ENCODE measurements at places on chromosomes 16 and 17.

- DNase-seq = no peak
Measured at GRCh38 chr17:45895969-45896785, 1.8 kb downstream of the MAPT start.

GRCh38 chr17:46212634-46213435 lies 19.6 kb upstream of the KANSL1 start:
- peak; percentile 52 for DNase-seq

DNA sequence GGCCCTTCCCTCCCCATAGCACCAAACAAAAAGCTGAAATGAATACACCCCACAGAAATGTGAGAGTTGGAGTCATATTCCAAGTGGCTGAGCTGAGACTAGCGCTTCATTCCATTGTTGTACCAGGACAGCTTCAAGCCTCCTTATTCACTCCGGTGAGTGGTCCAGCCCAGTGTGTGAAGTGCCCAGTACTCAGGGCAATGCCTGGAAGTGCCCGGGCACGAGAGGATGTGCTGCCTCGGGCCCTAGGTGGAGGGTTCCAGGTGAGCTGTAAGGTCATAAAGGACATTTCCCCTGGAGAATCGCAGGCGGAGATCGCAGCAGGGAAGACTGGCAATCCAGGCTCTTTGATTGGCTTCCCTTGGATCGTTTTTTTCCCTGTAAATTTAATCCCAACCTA lies 5.4 kb upstream of the CYLD start:
- DNase-seq = no peak

DNA sequence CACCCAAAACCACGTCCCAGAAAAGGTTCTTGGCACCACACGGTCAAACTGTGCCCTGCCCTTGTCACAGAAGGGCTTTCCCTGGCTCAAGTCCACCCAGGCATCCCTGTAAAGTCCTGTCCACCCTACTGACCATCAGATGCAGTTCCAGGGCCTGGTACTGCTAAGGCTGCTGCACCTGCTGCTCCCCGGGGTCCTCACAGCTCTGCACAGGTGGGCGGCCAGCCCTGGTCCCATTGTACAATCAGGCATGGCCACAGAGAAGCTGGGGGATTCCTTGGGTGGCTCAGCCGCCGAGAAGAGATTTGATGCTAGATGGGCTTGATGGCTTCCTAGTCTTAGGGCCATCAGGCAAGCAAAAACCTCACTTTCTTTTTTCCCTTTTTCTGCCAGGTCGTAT lies 15.3 kb downstream of the ABCA3 start:
- no peak for DNase-seq

DNA sequence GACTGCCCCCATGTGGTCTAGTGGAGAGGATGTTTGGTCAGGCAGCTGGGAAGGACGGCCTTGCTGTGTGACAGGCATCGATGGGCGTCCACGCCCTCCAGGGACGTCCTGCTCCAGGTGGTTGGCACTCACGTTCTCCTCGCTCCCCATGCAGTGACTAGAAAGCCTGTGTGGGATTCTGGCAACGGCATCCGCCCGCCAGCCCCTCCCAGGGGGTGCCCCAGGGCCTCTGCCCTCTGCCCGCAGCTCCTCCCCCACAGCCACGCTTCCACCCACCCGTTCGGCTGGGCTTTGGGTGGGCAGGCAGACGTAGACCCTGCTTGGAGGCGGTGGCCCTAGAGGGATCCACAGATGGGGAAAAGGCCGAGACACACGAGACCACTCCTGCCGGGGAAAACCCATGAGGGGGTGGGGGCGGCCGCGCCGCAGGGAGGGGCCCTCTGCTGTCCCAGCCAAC lies 4.7 kb upstream of the IL17C start:
- DNase-seq = peak; percentile 50

- no peak for DNase-seq
Measured at GRCh38 chr17:7262935-7263800, 890 bp upstream of the CLDN7 start.

DNA sequence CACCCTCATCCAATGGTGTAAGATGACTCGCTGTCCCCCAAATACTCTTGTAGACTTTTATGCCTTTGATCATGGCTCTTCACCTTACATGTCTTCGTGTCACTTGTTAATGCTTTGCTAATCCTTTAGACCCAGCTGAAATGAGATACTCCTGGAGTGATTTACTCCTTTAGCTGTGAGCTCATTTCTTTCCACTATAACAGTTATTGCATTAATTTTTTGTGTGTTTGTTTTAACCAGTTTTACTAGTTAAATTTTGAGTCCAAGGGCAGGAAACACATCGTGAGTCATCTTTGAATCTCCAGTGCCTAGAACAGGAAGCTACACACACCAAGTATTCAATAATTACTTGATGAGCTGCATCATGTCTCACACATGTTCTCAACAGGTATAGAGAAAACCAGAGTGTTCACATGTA lies 6.5 kb upstream of the CTCF start:
- no peak for DNase-seq

DNA sequence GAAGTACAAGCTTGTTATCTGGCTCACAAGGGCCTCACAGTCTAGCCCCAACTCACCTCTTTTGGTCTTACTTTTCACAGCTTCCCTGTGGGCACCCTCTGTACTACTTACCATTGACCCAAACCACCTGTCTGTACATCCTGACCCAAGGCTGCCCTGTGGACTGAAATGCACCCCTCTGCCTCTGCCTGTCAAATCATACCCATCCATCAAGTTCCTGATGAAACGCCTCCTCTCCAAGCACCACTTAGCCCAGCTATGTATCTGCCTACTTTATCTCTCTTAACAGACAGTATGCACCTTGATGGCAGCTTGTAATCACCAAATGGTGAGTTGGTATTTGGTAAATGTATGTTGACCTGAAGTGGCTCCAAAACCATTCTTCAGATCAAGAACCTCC lies 7.5 kb upstream of the MAP3K14 start:
- DNase-seq = no peak

GRCh38 chr17:14095631-14096030 lies 26.3 kb downstream of the COX10 start:
- no peak for DNase-seq

- DNase-seq = no peak
Measured at GRCh38 chr17:46812624-46813318, 5.7 kb downstream of the WNT3 start.

- DNase-seq = no peak
Measured at GRCh38 chr17:53794875-53795274, 27.9 kb upstream of the KIF2B start.

DNA sequence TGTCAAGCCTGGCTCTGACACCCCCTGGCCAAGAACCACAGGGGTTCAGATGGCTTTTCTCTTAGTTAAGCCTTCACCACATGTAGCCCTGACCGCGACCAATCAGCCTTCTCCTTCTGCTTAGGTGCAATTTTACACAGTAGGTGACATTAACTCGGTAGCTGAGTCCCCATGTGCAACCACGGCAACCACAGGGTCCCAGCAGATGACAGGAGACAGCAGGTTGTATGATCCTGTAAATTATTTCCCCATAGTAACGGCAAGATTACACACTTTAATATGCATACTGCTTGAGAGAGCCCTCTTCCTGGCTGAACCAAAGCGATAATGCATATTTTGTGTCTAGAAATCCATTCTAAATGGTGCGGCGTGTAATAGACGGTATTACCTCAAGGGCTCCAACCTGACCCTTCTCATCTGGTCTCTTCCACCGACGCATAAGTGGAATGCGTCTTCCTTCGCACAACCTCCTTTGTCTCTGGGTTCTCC lies 458.7 kb upstream of the ZFHX3 start:
- DNase-seq = no peak

GRCh38 chr17:77361986-77362620 lies 221.3 kb downstream of the SEC14L1 start:
- DNase-seq = no peak

DNA sequence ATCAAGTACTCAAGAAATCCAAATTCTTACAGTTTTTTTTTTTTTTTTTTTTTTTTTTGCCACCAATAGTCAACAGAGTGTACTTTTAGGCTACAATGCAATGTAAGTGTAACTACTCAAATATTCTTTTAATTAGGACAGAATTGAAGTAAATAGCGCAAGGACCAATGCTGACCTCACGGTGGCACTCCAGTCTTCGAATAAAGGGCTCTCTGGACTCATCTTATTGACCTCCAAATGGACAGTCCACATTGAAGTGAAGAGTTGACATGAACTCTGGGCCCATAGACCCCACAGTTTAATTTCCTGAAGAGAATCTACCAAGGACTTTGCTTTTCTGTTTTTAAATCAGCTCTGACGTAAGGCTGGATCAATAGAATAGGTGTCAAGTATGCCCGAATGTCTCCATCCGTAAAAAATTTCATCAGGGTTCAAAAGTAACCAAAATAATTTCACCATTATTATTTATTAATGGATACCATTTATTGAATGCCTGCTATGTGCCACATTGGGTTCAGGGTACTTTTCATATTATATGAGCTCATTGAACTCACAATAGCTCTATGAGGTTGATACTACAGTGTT lies 7.3 kb upstream of the DDX52 start:
- DNase-seq = no peak

GRCh38 chr17:30557916-30558685 lies 80.9 kb downstream of the GOSR1 start:
- no peak for DNase-seq

GRCh38 chr17:18362698-18363100 lies 651 bp downstream of the SHMT1 start:
- DNase-seq = no peak

- DNase-seq = no peak
Measured at GRCh38 chr16:82499302-82499701, 127.5 kb upstream of the CDH13 start.

GRCh38 chr16:51153577-51154031 lies 2.5 kb upstream of the SALL1 start:
- no peak for DNase-seq

DNA sequence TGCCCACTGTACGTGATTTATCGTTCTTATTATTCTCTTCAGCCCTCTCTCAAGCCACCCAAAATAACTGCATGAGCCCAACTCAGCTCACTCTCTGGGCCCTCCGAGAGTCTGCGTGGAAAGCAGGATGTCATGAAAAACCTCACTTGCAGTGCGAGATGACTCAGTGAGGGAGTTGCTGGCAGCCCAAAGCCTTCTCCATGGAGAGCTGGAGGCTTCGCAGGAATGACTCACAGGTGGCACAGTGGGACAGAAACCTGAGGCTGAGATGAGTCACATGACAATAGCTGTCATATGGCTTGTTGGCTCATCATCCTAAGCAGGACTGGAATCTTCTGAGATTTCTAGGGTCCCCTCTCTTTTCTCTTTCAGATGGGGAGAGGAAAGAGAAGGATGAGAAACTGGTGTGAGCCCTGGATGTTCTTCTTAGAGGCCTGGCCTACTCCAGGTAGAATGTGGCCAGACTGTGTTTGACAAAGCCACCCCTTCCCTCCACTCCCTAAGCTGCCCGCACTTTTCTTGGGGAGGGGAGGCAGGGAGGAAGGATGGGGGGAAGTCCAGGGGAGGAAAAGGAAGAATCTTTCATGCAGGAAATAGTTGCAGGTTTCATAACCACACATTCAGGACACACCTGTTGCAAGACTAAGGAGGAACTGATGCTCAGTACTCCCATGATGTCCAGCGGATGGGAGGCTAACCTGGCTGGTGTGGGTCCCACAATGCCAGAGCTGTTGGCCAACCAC lies 160.6 kb upstream of the RPL38 start:
- DNase-seq = no peak

- DNase-seq = peak; percentile 79
Measured at GRCh38 chr16:1414532-1415260, at the start of gene UNKL. TSS of gene UNKL (minus strand) at chr16:1414704. CDS start at chr16:1414691, 13 bp downstream.

- DNase-seq = no peak
Measured at GRCh38 chr17:57010487-57010886, 32.6 kb downstream of the SCPEP1 start.

GRCh38 chr17:62618647-62619416 lies 8.6 kb upstream of the MRC2 start:
- no peak for DNase-seq

DNA sequence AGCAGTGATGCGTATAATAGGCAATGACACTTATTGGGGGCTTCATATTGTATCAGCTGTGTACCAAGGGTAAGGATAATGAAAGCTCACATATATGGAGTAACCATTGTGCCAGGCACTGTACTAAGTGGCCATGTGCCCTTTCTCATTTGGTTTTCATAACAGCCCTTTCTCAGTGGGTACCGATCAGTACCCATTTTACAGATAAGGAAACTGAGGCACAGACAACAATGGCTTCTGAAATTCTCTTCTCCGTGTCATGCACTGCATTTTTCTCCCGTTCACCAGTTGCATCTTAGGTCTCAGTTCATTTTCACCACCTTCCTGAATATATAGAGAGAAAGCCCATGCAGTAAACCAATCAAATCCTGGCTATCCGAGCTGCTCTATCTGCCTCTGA lies 216.7 kb upstream of the RBFOX1 start:
- no peak for DNase-seq

GRCh38 chr17:52148969-52149351 lies 9.6 kb downstream of the CA10 start:
- no peak for DNase-seq

GRCh38 chr17:71067669-71068407 lies 898.5 kb downstream of the KCNJ2 start:
- DNase-seq = no peak

DNA sequence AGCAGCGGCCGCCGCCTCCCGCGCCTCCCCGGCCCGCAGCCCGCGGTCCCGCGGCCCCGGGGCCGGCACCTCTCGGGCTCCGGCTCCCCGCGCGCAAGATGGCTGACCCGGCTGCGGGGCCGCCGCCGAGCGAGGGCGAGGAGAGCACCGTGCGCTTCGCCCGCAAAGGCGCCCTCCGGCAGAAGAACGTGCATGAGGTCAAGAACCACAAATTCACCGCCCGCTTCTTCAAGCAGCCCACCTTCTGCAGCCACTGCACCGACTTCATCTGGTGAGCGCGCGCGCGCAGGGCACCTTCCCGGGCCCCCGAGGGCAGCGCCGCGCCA lies 258 bp downstream of the PRKCB start:
- DNase-seq = no peak

GRCh38 chr17:1111599-1112443 lies 68.0 kb downstream of the ABR start:
- DNase-seq = no peak

GRCh38 chr17:52495646-52496045 lies 337.1 kb upstream of the CA10 start:
- no peak for DNase-seq

- DNase-seq = no peak
Measured at GRCh38 chr16:74718741-74719610, 18.3 kb upstream of the MLKL start.

- no peak for DNase-seq
Measured at GRCh38 chr17:28350271-28350670, 7.1 kb downstream of the POLDIP2 start.

DNA sequence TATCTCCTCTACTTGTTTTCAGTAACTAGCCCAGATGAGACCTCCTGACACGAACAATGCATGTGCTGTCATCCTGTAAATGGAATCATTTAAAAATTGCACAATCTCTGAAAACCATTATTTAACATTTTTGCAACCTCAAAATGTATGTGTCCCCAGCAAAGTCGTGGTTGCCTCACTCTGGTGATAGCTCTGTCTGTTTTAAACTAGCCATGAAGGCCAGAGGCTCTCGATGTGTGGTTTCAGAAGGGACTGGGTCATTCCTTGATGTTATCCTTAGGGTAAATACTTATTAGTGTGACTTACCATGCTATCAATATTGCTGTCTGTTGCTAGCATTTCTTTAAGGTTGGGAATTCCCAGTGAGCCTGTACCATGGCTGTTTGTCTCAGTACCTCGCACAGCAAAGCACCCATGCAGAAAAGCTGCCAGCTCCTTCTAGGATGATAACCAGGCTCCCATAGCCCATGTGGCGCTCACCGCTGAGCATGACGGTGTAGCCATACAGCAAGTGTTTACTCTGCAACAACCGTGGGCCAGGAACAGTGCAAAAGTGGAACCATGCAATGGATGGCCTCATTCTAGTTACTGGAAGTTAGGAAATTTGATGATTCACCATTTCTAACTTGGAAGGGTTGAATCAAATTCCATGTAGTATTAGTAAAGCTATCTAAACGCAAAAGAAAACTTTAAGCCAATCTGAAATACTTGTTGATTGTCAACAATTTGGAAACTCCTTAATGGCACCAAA lies 2.9 kb upstream of the PGS1 start:
- no peak for DNase-seq
